RWPE2 (cell line): ENCODE measurements at places on chromosomes 7 and 10.

GRCh38 chr7:142257958-142258357 lies at the start of gene PRSS58:
TSS of gene PRSS58 (minus strand) at chr7:142258058. CDS start at chr7:142257707, 351 bp downstream.
- no peak within 1 kb of the TSS for H3K27ac ChIP-seq
- no peaks in the 10 kb centered on the region for H3K4me1 ChIP-seq
- H3K36me3 ChIP-seq: no peaks in the 10 kb centered on the region
- DNase-seq: no peak
- H3K4me3 ChIP-seq: no peak within 1 kb of the TSS
- no peaks in the 10 kb centered on the region for H3K27me3 ChIP-seq

GRCh38 chr10:122151121-122151694 lies 119.9 kb upstream of the BTBD16 start:
- DNase-seq: no peak
- no peak overlapping the region for H3K27ac ChIP-seq
- peaks cover 23% of the 10 kb centered on the region for H3K36me3 ChIP-seq
- H3K4me1 ChIP-seq: peaks cover 16% of the 10 kb centered on the region
- no peaks in the 10 kb centered on the region for H3K27me3 ChIP-seq
- no peak overlapping the region for H3K4me3 ChIP-seq

DNA sequence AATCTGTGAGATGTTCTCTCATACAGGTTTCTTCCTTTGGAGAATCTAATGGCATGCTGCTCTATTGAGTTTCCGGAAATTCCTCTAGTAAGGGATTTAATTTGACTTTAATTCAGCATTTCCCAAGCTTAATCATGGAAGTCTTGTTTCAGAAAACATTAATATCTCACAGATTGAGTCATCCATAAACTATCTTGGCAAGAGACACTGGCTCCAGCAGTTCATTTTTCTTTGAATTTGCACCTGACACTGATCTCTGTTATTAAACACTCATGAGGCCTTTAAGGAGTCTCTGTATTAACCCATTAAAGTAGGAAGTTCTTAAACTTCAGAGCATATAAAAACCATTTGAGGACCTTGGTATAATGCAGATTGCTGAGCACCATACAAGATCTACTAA lies 3.6 kb upstream of the ITGB8 start:
- no peaks in the 10 kb centered on the region for H3K27me3 ChIP-seq
- no peaks in the 10 kb centered on the region for H3K36me3 ChIP-seq
- peaks cover 21% of the 10 kb centered on the region for H3K4me1 ChIP-seq

GRCh38 chr7:97857544-97857943 lies 14.7 kb downstream of the ASNS start:
- no peak overlapping the region for H3K4me3 ChIP-seq
- DNase-seq: no peak
- H3K27ac ChIP-seq: no peak overlapping the region

DNA sequence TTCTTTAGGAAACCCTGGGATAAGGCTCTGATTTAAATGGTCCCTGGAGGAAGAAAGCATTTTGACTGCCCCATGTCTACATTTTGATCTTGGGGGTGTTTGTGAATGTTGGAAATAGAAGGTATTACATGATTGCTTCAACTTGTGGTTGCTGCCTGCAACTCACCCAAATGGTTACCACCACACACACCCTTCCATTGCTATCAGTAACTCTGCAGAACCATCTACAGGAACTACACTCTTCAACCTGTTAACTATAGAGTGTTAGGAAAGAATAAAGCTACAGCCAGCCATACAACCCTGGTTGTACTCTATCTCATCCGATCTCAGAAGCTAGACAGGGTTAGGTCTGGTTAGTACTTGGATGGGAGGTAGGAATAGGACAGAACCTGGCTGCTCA lies 71.2 kb downstream of the APBB1IP start:
- H3K36me3 ChIP-seq: no peaks in the 10 kb centered on the region
- H3K4me1 ChIP-seq: no peaks in the 10 kb centered on the region
- H3K4me3 ChIP-seq: no peak overlapping the region
- no peak for DNase-seq

DNA sequence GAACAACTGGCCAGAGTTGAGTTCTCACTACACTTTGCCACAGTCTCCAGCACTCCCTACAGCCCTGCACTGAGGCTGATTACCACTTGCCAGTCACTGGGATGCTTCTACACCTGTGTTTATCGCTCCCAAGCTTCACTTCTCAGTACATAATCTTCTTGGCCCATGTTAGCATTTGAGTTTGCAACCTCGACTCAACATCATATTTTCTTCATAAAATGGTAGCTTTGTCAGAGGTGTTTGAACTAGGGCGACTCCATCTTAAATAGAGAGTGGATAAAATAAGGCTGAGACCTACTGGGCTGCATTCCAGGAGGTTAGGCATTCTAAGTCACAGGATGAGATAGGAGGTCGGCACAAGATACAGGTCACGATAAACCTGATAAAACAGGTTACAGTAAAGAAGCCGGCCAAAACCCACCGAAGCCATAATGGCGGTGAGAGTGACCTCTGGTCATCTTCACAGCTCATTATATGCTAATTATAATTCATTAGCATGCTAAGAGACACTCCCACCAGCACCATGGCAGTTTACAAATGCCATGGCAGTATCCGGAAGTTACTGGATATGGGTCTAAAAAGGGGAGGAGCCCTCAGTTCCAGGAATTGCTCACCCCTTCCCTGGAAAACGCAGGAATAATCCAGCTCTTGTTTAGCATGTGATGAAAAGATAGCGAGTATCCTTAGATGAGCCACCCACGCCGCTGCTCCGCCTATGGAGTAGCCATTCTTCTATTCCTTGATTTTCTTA lies 105.8 kb upstream of the KLF6 start:
- H3K27me3 ChIP-seq: no peaks in the 10 kb centered on the region
- H3K27ac ChIP-seq: peak overlapping the region; percentile 99
- no peak for DNase-seq
- H3K4me3 ChIP-seq: no peak overlapping the region
- no peaks in the 10 kb centered on the region for H3K36me3 ChIP-seq
- peaks cover 57% of the 10 kb centered on the region for H3K4me1 ChIP-seq

GRCh38 chr10:50456719-50457118 lies 167.0 kb downstream of the SGMS1 start:
- DNase-seq: no peak
- H3K27ac ChIP-seq: no peak overlapping the region
- H3K4me1 ChIP-seq: no peaks in the 10 kb centered on the region
- no peaks in the 10 kb centered on the region for H3K27me3 ChIP-seq

DNA sequence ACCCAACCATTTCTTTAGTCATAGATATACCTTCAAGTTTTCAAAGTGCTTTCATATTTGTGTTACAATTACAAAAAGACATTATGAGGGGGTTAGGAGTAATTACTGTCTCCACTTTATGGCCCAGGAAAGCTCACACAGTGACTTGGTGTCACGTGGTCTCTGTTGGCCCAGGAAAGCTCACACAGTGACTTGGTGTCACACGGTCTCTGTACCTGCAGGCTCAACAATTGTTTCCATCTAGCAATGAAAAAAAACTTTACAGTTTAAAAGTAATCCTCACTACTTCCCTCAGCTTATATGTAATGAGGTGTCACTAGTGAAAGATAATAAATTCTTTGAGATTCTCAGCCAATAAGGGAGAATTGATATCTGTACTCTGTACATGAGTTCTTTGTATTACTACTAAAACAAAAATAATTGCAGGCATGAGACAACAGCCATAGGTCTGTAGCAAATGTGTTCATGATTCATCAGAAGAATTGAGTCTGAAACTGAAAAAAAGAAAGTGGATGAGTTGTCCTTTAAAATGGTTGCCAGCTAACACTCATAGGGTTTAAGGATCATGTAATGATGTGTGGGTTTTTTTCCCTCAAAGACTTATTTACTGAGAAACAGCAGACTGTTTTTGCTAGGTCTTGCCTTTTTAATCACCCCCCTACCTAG lies 10.9 kb downstream of the OGDH start:
- peaks cover 17% of the 10 kb centered on the region for H3K36me3 ChIP-seq
- DNase-seq: no peak
- no peak overlapping the region for H3K4me3 ChIP-seq
- H3K27me3 ChIP-seq: no peaks in the 10 kb centered on the region
- peaks cover 38% of the 10 kb centered on the region for H3K4me1 ChIP-seq
